ENCODE measurements at places on chromosomes 3 and 15. TPM values are rescaled to one million over a fixed set of nuclear protein-coding genes. Genes with fewer than 3 reads are reported as not detected.
A peak's percentile ranks its signal among the peaks of the same experiment; 100 is the strongest.

GRCh38 chr15:39130556-39131379 lies 450.1 kb upstream of the THBS1 start:
- no peaks in the 10 kb centered on the region for H3K27me3 ChIP-seq
- H3K4me3 ChIP-seq, result no peak overlapping the region
- DNase-seq, result peak; percentile 67
- H3K27ac ChIP-seq, result peak overlapping the region; percentile 94
- H3K4me1 ChIP-seq, result peaks cover 46% of the 10 kb centered on the region
- no peaks in the 10 kb centered on the region for H3K36me3 ChIP-seq

DNA sequence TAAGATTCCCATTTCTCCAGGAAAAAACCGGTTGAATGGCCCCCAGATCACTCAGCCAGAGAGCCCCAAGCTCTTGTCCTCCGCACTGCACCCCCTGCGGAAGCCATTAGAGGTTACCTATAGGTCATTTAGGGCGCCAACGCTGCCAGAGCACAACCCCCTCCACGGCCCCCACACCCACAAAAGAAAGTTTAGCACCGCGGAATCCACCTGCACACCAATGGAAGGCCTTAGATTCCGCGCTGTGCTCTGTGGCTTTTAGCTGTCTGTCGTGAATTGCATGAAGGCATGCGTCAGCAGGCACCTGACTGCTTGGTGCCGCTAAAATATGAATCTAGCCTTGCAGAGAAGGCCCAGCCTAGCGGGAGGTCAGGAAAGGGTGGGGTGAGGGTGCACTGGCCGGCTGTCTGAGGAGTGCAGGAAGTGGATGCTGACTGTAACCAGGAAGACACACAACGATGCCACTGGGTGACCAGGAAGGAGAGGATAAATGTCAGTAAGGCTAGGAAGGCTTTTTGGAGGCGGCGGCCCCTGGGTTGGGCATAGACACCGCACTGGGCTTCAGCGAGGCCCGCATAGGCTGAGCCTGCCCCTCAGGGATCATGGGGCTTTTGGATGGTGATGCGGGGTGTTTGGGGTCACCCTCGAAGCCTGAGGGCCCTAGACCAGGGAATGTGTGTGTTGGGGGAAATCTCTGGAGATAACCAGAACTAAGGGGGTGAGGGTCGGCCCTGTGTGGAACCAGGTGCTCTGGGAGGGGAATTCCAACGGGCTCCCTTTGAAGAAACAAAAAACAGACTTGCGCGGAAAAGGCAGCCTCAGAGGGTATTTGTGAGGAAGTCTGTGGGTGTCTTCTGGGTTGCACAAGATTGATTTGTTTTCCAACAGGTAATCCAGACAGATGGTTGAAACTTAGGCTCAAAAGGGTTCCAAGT lies 976 bp upstream of the NUP210 start:
- no peak overlapping the region for H3K4me3 ChIP-seq
- no peaks in the 10 kb centered on the region for H3K36me3 ChIP-seq
- DNase-seq, result no peak
- H3K27me3 ChIP-seq, result peaks cover 51% of the 10 kb centered on the region
- no peaks in the 10 kb centered on the region for H3K4me1 ChIP-seq

The SYNPR gene
- not detected for total RNA-seq

GRCh38 chr15:58742022-58742813 lies 7.3 kb downstream of the ADAM10 start:
- H3K36me3 ChIP-seq, result no peaks in the 10 kb centered on the region
- H3K4me3 ChIP-seq, result peak overlapping the region; percentile 1
- peak; percentile 92 for DNase-seq
- peaks cover 11% of the 10 kb centered on the region for H3K4me1 ChIP-seq

The FGD5 gene
- total RNA-seq, result not detected

The HCN4 gene
- not detected for total RNA-seq

DNA sequence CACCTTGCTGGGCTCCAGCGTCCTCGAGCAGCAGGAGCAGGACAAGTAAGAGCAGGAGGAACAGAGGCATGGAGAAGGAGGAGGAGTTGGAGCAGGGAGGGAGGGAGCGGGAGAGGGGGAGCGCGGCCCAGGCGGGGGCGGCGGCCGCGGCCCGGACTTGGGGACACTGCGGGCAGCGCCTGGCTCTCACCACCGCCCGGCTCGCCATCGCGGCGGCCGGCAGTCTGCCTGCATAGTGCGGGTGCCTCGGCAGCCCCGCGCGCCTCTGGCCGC lies 440 bp downstream of the DCBLD2 start:
- H3K36me3 ChIP-seq, result no peaks in the 10 kb centered on the region
- DNase-seq, result peak; percentile 47
- H3K4me3 ChIP-seq, result peak overlapping the region; percentile 62
- peak overlapping the region; percentile 86 for H3K27ac ChIP-seq
- H3K4me1 ChIP-seq, result peaks cover 2% of the 10 kb centered on the region

DNA sequence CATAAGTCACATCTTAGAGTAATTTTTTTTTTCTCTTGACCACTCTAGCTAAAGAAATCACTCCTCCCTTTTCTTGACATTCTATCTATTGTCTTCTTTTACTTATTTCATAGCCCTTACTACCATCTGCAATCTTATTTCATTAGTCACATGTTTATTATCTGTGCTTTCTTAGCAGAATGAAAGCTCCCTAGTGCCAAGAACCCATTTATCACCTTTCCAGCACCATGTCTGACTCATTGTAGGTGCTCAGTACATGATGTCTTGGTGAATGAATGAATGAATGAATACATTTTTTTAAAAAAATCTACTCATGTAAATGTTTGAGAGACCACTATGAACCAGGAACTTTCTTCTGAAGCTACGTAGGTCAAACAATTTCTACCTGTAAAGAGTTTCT lies 157.2 kb downstream of the CADPS start:
- no peak overlapping the region for H3K27ac ChIP-seq
- no peak overlapping the region for H3K4me3 ChIP-seq
- no peaks in the 10 kb centered on the region for H3K4me1 ChIP-seq
- H3K36me3 ChIP-seq, result no peaks in the 10 kb centered on the region

The CIDEC gene
- not detected for total RNA-seq

DNA sequence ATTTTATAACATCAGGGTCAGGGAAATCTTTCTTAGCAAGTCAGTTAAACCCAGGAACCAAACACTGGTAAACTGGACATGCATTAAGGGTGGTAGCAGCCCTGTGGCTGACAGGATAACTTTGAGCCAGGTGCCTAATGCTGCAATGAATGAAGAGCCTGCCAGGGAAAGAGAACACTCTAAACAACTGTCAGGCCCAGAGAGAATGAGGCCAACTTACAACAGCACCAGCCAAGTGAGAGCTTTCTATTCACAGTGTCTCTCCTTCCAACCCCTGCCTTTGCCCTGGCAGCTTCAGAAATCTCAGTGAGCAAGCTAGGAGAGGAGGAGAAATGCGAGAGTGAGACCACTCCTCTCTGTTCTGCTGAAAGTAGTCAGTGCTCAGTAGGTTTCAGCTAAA lies 50.4 kb upstream of the ATP2C1 start:
- no peak overlapping the region for H3K4me3 ChIP-seq
- no peak for DNase-seq
- no peaks in the 10 kb centered on the region for H3K27me3 ChIP-seq
- no peak overlapping the region for H3K27ac ChIP-seq
- H3K36me3 ChIP-seq, result no peaks in the 10 kb centered on the region

The NOX5 gene
- total RNA-seq, result not detected

- DNase-seq, result no peak
- H3K27ac ChIP-seq, result no peak overlapping the region
- H3K27me3 ChIP-seq, result no peaks in the 10 kb centered on the region
- H3K4me3 ChIP-seq, result peak overlapping the region; percentile 79
Measured at GRCh38 chr15:43519196-43519595, 1.8 kb downstream of the MAP1A start.

DNA sequence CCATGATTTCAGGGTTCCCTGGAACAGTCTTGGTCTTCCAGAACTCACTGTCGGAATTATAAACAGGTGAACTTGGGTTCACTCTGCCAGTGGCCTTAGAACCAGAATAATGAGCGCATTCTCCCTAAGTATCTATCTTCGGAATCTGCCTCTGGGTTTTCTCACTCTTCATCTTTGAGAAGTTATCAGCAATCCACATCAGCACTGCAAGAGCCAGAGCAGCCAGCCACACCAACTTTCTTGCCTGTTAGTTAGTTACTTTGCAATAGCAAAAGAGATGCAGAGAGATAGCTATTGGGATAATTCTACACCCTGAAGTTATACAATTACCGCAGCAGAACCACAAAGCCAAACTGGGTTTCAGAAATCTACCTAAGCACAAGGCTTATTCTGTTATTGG lies 25.8 kb downstream of the GLB1 start:
- peaks cover 13% of the 10 kb centered on the region for H3K36me3 ChIP-seq
- no peaks in the 10 kb centered on the region for H3K27me3 ChIP-seq
- H3K27ac ChIP-seq, result no peak overlapping the region
- H3K4me3 ChIP-seq, result no peak overlapping the region

DNA sequence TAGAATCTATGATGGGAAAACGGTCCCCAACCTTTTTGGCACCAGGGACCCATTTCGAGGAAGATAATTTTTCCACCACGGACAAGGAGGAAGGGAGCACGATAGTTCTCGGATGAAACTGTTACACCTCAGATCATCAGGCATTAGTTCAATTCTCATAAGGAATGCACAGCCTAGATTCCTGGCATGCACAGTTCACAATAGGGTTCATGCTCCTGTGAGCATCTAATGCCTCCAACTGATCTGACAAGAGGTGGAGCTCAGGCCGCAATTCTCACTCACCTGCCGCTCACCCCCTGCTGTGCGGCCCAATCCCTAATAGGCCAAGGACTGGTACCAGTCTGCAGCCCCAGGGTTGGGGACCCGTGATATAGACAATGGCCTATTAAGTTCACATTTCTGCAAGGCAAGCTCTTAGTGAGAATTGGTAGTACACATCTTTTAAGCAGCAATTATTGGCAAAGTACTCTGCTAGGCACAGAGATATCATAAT lies 26.5 kb downstream of the CD200R1 start:
- H3K36me3 ChIP-seq, result no peaks in the 10 kb centered on the region
- no peaks in the 10 kb centered on the region for H3K4me1 ChIP-seq
- 0 out of 2 replicates have a peak, but pooled peaks cover 1% of the 10 kb centered on the region for H3K27me3 ChIP-seq
- H3K4me3 ChIP-seq, result no peak overlapping the region

The ZNF621 gene
- 7.3 TPM for total RNA-seq

DNA sequence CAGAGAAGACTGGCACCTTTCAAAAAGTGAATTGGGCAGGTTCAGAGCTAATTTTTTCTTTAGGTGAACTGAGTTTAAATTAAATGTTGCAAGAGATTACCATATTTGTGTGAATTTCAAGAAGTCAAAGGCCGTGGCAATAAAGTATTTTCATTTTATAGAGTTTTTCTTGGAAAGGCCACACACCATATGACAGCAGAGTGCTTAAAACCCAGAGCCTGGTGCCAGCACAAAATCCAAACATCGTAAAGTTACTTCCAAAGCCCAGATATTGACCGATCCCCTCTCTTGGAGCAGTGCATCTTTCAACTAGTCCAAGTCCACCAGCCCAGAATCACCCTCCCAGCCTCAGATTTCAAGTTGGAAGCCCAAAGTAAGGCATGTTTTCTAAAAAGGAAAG lies 164.5 kb downstream of the VGLL4 start:
- DNase-seq, result no peak
- no peaks in the 10 kb centered on the region for H3K27me3 ChIP-seq
- H3K4me3 ChIP-seq, result no peak overlapping the region
- no peaks in the 10 kb centered on the region for H3K36me3 ChIP-seq

The GABRA5 gene
- 8.3 TPM for total RNA-seq

GRCh38 chr15:73593304-73594074 lies 39.7 kb downstream of the NPTN start:
- H3K36me3 ChIP-seq, result peaks cover 12% of the 10 kb centered on the region
- H3K4me1 ChIP-seq, result peaks cover 10% of the 10 kb centered on the region
- H3K27me3 ChIP-seq, result no peaks in the 10 kb centered on the region
- H3K4me3 ChIP-seq, result no peak overlapping the region

- H3K36me3 ChIP-seq, result peaks cover 19% of the 10 kb centered on the region
- H3K27ac ChIP-seq, result no peak overlapping the region
- H3K4me3 ChIP-seq, result no peak overlapping the region
- H3K27me3 ChIP-seq, result no peaks in the 10 kb centered on the region
- H3K4me1 ChIP-seq, result peaks cover 20% of the 10 kb centered on the region
- DNase-seq, result no peak
Measured at GRCh38 chr3:187735837-187736236, 9.4 kb downstream of the BCL6 start.

The KIF9 gene
- total RNA-seq, result 1.8 TPM
